Erythroblast (primary cell): ENCODE measurements at places on chromosomes 6 and 20.

- no peak for DNase-seq
These were observed 36.4 kb downstream of the IPCEF1 start for GRCh38 chr6:154320181-154320580.

- DNase-seq: no peak
These were observed 98.9 kb downstream of the PAK5 start for GRCh38 chr20:9739991-9740390.

DNA sequence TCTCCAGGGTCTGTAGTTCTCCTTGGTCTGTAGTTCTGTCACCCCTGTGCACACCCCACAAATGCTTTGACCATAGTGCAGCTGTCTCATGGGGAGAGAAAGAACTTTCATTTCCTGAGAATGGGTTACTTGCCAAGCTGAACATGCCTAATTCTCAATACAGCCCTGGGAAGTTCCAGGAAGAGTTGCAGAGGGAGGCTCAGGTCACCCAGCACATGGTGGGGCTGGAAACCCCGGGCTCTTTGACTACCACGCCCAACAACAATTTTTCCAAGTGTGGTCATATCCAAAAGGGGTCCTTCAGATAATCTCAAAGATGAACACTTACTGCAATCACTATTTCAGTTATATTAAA is 2.2 kb upstream of the PTPRA start:
- DNase-seq: peak; percentile 16

- DNase-seq: no peak
These were observed 32.0 kb downstream of the TTLL2 start for GRCh38 chr6:167356874-167357273.

- no peak for DNase-seq
These were observed 17.7 kb downstream of the HBS1L start for GRCh38 chr6:135036731-135037420.

GRCh38 chr20:38658879-38659596 is 57.4 kb downstream of the ARHGAP40 start:
- peak; percentile 60 for DNase-seq
